ENCODE measurements at places on chromosomes 2 and 18.

DNA sequence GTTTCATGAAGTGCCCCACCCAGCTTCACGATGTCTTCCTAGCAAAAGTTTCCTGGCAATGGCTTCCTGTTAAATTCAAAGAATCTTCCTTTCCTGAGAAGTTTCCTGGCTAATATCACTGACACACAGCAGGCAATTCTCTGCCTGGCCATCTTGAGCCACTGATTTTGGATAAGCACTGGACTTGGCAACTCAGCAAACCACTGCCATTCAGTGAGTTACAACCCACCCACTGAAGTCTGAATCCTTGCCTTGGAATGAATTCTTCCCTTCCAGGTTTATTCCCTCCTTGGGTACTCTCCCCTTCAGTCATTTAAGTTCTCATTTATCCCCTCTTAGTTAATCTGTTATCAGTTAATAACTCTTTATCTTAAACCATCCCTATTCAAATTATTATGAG is 426.0 kb downstream of the MBD2 start:
- no peak for DNase-seq

GRCh38 chr2:10447300-10447894 is 730 bp downstream of the ODC1 start:
- peak; percentile 33 for DNase-seq

GRCh38 chr2:37091873-37092272 is 7.6 kb downstream of the GPATCH11 start:
- DNase-seq: no peak

DNA sequence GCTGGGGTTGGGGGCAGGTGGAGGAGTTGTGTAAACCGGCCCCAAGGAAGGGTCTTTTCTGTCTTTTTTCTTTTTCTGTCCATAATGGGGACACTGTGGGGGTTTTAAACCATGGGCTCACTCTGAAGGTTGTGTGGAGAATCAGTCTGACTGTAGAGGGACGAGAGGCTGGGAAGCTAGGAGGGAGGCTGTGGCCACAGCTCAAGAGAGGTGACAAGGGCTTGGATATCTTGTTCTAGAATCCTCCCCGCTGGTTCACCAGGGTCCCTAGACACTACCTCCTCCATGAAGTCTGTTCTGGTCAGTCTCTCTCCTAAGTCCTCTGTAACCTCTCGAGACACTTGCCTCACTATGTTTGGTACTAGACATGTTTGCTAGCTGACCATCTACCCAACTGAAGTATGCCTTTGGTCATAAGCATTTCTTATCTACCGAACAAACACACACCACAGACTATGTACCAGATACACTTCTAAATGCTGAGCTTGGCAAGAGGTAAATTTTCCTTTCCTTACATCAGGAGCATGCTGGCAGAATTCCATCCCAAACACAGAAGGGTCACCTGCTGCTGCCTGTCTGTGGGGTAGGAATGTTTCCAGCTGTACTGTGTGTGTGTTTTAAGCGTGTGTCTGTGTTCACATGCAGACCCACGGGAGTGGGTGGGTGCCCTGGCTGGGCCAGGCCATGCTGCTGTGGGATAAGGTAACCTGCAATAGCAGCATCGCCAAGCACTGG is 69.6 kb upstream of the MGAT4A start:
- no peak for DNase-seq

DNA sequence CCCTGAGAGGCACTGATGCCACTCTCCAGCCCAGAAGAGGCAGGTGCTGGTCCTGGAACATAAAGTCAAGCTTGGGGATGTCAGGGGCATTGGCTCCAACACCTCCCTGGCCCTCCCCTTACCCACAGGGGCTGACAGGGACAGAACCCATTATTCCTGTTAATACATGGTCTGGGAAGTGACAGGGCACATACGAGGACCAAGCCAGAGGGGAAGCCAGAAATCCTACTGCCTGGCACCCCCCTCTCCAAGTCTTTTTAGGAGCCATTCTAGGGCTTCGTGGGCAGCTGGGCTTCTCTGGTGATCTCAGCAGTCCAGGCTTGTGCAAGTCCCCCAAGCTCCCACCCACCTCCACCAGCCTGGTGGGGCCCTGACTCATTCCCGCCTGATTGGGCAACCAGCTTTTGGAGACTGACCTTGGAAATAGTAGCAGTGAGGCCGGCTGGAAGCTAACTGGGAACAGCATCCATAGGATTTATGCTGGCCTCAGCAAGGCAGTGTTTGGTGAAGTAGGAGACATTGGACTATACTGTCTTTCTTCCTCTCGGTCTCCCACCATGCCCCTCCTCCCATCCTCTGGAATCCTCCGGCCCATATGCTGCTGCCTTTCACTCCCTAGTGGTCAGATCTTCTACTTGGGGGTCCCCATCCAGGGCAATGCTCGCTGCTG is 86.4 kb upstream of the HK2 start:
- DNase-seq: no peak

- no peak for DNase-seq
Measured at GRCh38 chr2:133405252-133405651, 163.0 kb downstream of the NCKAP5 start.

- DNase-seq: no peak
Measured at GRCh38 chr2:173999272-173999671, 34.1 kb upstream of the SP3 start.

DNA sequence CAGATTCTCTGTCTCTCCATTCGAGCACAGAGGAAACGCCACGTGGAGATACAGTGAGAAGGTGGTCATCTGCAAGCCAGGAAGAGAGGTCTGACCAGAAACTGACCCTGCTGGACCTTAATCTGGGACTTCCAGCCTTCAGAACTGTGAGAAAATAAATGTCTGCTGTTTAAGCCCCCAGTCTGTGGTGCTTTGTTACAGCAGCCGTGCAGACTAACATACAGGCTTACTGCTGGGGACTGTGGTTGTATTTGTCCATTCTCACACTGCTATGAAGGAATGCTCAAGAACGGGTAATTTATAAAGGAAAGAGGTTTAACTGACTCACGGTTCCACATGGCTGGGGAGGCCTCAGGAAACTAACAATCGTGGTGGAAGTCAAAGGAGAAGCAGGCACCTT is 432.7 kb downstream of the IRS1 start:
- DNase-seq: no peak

GRCh38 chr18:58966704-58967103 is 102.0 kb downstream of the ZNF532 start:
- DNase-seq: no peak

DNA sequence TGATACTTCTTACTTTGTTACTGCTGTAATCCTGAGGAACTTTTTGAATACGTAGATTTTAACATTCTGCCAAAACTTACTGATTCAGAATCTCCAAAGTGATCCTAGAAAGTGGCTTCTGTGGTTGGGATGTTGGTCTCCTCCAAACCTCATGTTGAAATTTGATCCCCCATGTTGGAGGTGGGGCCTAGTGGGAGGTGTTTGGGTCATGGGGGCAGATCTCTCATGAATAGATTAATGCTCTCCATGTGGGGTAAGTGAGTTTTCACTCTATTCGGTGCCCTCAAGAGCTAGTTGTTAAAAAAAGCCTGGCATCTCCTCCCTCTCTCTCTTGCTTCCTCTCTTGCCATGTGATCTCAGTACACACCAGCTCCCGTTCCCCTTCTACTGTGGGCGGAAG is 329.9 kb downstream of the HRH4 start:
- no peak for DNase-seq

GRCh38 chr2:114034742-114035141 is 144.9 kb downstream of the ACTR3 start:
- no peak for DNase-seq

DNA sequence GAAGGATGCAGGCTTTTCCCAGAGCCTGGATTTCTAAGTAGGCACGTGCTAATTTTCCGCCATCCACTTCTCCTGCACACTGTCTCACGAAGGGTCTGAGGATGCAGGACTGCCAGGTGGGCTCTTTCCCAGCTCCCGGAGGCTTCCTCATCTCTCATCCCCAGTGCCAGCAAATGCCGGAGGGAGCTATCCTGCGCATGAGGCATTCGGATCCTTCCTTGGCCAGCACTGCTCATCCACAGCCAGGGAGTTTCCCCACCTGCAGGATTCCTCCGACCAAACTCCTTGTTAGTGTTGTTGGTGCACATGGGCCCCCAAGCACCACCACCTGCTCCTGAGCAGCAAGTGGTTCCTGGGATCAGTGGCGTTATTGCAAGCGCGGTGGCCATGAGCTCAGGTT is 5.0 kb downstream of the CNDP1 start:
- DNase-seq: no peak
